Mammary epithelial cell (primary cell): ENCODE measurements at places on chromosomes 5 and 9. TPM values are rescaled to one million over a fixed set of nuclear protein-coding genes. Genes with fewer than 3 reads are reported as not detected.
A peak's percentile ranks its signal among the peaks of the same experiment; 100 is the strongest.

The LVRN gene
- not detected for total RNA-seq

- DNase-seq: no peak
Observed at GRCh38 chr5:41973887-41974286, 48.8 kb downstream of the FBXO4 start.

GRCh38 chr5:131846536-131846935 lies 49.7 kb upstream of the FNIP1 start:
- peak; percentile 52 for DNase-seq

GRCh38 chr5:90632791-90633190 lies 74.2 kb downstream of the ADGRV1 start:
- no peak for DNase-seq
